Dorsolateral prefrontal cortex (tissue), 122 donors: ENCODE measurements at places on chromosomes 7 and 10.

DNA sequence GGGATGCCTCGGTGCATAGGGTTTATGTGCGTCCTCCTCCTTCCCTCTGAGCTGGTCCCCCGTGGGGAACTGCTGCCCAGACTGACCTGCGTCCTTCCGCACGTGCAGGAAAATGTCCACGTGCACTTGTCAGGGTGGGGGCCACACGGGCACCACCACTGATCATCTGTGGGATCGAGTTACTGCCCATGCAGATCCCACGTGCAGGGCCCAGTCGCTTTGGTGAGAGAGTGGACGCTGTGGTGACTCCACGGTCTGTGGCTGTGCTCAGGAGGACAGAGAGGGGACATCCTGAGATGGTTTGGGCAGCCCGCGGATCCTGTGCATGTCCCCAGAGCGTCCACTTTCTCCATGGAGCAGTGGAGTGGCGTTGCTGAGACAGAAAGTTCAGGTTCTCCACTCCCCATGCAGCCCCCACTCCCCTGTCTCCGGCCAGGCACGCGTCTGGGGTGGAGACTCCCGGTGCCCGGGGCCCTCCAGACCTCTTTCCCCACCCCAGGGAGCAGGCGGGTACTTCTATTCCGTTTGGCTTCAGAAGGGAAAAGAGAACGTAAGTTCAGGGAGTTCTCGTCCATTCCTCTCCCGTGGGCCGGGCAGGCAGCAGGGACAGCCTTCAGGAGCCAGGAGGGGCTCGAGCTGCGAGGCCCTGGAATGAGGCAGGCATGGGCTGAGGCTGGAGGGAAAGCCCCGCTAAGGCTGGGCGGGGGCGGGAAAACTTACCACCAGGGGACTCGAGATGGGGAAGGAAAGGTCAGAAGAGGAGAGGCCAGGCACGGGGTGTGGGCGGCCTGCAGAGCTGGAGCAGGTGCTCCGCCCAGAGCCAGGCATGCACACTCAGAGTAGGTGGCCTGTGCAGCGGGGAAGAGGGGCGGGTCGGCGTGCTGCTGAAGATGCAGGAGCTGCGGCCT, 59.9 kb downstream of the EGFR start:
- no peak for DNase-seq

- DNase-seq = no peak
Measured at GRCh38 chr10:12844811-12845483, 156.6 kb downstream of the CCDC3 start.

- no peak for DNase-seq
Measured at GRCh38 chr7:151088856-151089699, 2.8 kb downstream of the AGAP3 start.

GRCh38 chr10:2604891-2605290, 462.5 kb upstream of the PFKP start:
- no peak for DNase-seq

- DNase-seq = no peak
Measured at GRCh38 chr7:26657206-26657641, 207.2 kb downstream of the SKAP2 start.

DNA sequence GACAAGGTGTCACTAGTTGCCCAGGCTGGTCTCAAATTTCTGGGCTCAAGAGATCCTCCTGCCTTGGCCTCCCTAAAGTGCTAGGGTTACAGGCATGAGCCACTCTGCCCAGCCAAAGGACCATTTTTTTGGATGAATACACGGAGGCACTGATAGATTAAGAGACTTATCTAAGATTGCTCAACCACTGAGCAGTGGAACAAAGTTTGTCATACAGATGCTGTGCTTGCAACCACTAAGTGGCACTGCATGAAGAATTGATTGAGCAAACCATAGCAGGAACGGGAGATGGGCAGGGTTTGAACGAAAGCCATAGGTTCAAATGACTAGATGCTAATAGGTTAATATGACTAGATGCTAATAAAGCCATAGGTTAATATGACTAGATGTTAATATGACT, 61.1 kb downstream of the EBLN1 start:
- DNase-seq = no peak

DNA sequence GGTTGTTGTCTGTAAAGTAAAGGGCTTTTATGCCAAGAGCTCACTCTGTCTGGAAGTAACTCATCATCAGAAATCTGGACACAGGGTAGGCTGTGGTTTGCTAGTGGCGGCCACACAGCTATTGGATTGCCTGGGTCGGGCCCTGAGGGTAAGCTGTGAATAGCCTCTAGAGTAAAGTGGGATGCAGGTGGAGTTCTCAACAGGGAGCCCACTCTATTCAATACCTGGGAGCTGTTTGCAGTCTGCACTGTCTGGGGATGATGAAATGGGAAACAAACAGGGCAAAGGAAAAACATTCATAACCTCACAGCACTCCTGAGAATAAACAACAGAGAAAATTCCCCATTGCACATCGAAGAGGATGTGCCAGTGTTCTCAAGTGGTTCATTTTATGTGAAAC, 582.6 kb downstream of the CALN1 start:
- DNase-seq = no peak

- DNase-seq = no peak
Measured at GRCh38 chr7:135853499-135853898, 104.9 kb upstream of the FAM180A start.

DNA sequence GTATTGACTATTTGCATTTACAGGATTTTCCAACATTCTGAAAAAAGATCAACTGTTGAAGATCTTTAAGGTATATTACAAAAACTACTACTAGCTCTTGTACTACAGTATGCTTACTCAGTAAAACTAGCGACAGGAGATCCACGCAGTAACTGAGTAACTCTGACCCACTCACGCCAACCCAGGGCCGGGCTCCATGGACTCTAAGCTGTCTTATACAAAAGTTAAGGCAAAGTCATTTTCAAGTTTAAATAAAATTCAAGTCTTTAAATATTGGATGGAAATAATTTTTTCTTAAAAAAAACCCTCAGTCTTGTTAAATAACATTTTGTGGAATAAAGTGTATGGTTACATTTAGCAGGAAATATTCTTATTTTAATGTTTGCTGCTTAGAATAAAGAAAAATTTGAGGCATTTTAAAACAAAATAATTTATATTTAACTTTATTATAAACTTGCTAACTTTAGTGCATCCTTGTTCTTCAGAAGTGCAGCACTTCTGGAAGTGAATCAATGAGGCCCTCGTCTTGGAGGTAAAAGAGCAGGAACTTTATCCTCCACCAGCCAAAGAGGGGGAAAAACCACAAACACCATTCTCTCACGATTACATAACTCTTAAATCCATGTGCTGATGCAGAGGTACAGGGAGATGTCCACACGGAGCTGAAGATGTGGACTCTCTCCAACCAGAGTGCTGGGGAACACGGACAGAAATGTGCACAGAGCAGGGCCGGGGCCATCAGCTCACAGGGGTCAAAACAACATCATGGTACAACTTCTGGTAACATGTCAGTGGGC, 119.9 kb downstream of the LARP4B start:
- DNase-seq = no peak

GRCh38 chr7:48355346-48355745, 184.1 kb downstream of the ABCA13 start:
- no peak for DNase-seq

DNA sequence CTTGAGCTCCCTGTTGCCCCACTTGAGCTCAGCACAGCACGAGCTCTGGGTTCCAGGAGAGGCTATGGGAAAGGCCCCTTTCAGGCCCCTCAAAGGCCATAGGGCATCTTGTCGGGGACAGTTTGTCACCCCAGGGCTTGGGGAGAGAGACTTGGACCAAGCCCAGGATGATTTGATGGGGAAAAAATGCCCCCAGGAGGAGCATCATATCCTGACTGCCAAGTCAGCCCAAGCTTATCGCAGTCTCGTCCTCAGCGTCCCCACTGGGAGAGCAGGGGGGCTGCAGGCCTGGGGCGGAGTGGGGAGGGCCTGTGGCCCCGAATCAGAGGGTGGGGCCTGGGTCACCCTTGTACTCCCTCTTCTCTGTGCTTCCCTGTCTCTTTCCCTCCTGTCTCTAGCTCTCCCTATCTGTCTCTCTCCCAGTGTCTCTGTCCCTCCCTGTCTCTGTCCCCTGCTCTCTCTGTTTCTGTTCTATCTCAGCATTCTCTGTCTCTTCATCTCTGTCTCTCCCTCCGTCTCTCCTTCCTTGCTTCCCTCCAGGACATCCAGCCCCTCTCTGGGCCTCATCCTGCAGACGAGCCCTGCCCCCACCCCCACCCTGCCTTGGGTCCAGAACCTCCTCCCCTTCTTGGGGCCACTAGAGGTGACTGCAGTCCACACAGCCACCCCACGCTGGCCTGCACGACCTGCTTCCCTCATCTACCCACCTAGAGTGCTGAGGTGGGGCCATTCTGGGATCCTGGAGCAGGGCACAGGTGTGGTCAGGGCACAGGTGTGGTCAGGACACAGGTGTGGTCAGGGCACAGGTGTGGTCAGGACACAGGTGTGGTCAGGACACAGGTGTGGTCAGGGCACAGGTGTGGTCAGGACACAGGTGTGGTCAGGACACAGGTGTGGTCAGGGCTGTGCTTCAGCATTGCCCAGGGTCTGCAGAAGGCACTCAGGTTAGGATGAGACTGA, 17.3 kb upstream of the GRIFIN start:
- no peak for DNase-seq

DNA sequence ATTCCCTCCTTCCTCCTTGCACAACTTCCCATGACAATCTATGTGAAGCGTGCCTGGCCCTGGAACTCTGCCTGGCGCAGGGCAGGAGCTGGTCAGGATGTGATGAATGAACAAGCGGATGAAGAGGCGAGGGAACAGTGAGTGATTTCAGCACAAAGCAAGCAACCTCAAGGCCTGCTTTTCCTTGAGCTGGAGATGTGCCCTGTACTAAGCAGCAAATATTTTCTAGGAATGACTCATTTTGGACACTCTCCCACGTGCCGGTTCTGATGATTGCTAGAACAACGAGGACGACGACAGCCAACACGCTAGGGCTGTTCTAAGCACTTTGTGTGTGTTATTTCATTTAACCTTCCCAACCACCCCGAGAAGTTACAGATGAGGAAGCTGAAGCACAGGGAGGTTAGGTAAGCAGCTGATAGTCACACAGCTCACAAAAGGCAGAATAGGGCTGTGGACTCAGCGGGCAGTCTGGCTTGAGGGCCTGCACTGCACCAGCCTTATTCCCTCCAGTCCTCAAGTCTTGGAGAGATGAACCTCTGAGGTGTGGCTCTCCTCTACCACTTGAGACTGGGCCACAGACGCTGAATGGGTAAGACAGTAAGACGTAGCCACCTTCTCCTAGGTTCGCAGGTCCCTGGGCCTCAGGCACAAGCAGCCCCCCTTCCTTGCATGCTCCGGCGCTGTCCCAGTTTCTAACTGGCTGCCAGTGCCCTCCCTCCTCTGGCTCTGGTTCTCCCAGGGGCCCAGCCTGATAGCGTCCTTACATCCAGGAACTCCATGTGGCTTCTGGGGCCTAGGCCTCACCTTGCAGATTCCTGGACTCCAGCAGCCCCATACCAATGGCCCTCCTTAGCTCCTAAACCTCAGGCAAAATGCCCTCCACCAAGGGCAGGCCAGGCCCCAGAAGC, 59.0 kb downstream of the YKT6 start:
- DNase-seq = peak; percentile 43

GRCh38 chr7:28036696-28037095, 143.9 kb downstream of the JAZF1 start:
- DNase-seq = no peak
